NCI-H2081 (cell line): ENCODE measurements at places on chromosomes 4 and X.

GRCh38 chr4:187436251-187436650 is 559.3 kb upstream of the ZFP42 start:
- no peak for DNase-seq

GRCh38 chr4:3411676-3412075 is 30.1 kb upstream of the HGFAC start:
- DNase-seq = no peak

- DNase-seq = no peak
These were observed 22.2 kb downstream of the ETDC start for GRCh38 chrX:135331525-135331924.

DNA sequence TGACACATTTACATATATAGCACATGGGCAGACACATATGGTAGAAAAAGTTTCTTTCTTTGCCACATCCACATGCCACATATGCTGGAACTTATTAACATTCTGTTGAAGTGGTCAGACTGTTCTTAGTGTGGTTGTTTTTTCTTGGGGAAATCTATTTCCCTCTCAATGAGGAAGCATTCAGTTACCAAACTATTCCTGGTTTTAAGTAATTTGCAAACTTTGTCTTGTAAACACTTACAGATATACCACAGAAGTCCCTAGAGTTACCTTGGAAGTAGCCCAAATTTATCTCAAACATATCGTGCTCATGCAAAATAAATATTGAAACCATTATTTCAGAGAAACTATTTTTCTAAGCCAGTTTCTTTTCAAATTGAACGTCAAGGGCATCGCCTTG is 625.5 kb upstream of the INTU start:
- DNase-seq = no peak

DNA sequence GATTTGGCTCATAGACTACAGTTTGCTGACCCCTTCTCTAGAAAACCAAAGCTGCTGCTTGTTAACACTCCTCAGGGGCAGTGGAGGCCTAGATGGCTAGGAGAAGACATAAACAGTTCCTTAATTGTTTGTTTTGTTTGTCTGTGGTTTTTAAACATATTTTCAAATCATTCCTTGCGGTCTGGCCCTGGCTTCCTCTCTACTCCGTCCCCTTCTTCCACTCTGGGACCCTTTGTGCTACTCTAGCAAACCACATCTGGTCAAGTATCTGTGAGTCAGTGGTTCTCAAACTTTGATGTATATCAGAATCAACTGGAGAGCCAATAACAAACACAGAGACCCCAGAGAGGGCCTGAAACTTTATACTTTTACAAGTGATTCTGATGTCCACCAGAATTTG is 36.1 kb downstream of the FRMPD4 start:
- no peak for DNase-seq

DNA sequence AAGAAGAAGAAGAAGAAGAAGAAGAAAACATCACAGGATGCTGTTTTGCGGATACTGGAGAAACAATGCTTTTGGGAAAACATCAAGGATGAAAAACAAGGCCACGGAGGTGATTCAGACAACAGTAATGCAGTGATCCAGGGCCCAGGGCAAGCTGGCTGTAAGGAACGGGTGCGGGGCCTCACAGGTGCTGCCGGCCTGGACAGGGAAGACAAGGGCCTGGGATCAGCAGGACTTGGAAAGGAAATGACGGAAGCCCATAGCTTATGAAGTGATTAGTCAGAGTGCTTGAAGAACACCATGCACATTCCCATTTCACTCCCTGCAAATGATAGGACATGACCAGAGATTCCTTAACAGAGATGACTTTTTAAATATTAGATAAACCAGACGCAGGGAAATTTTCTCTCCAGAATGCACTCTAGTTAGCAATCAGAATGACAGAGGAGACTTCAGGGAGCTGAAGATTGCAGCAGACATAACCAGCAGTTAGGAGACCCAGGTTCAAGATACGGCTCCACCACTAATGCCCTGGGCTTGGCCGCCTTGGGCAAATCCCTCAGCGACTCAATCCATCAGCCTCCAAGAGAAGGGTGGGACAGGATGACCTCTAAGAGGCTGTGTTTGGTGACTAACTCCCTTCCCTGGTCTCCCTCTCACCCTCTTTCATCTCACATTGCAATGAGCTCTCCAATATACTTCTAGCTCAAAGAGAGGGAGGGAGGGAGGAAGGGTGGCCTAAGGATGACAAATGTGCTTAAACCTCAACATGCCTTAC is 54.1 kb downstream of the APBB2 start:
- no peak for DNase-seq

GRCh38 chr4:160129439-160129838 is 1026.6 kb downstream of the RAPGEF2 start:
- no peak for DNase-seq

DNA sequence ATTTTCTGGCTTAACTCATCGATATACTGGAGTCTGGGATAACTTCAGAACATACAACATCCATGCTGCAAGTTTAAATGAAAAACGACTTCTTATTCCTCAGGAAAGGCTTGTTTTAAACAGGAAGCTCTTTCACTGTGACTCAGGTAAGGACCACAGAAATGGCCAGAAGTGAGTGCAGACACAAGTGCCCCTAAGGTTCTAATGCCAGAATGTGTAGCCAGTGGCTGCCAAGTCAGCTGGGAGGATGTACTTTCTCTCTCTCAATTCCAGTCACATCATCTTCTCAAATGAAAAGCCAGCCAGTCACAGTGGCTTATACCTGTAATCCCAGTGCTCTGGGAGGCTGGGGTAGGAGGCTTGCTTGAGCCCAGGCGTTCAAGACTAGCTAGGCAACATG is 144.6 kb downstream of the SH3KBP1 start:
- DNase-seq = no peak

- DNase-seq = no peak
These were observed 139.7 kb upstream of the WDFY3 start for GRCh38 chr4:85106166-85106565.

DNA sequence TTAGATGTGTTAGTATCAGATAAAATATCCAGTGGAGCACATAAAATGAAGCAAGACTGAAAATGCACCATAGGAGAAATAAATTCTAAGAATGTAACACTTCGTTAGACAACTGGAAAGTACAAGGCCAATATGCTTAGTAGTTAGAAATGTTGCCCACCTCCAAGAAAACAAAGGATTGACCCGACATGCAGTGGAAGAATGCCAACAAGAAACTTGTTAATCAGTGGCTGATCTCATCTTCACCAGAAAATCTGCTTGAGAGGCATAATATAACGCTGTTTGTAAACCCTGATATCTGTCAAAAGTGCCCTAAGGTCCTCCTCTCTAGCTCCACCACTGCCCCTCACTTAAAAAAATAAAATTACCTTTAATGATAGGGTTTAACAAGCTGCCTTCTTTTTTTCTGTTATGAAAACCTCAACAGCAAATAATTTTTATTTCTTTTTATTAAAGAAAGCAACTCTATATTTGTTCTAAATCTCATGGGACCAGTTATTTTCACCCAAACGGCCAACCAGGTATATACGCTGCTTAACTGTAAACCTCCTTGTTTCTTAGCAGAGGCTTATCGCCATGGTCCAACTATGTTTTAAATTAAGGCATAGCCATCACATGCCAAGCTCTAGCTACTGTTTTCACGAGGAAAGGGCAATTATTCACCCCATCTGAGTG is 1.8 kb downstream of the RASGEF1B start:
- DNase-seq = no peak

DNA sequence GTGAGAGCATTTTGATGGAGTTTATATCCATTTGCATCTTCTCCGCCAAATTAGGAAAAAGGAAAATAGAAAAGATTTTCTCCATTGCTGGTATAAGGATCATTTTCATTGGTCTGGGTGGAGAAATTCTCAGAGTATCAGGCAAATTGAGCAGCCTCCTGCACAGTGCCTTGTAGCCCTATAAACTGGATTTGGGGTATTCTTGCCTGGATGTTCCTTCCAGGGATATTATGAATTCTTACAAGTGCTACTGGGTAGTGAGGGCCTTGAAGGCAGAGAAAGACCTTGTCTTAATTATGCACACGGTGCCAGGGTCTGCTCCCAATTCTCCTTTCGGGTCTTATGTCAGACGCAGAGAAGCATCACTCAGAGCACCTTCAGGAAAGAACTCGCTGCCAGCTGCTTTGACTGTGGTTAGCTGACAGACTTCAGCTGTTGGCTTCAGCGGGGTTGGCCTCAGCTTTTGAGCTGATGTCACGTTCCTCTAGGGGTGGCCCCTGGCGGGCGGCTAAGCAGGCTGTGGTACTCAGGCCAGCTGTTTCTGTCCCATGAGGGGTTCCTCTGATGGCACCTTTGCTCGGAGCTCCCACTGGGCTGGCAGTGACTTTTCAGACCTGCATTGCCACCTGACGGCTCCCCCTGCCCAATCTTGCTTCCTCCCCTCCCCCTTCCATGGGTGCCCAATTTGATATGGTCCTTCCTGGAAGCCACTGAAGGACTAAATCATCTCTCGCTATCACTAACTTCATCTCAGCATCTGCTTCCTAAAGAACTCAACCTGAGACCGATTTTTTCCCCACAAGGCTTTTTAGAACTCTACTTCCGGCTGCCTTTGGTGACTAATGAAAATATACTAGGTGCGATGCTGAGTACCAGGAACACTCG is 519.5 kb downstream of the BCOR start:
- DNase-seq = no peak

DNA sequence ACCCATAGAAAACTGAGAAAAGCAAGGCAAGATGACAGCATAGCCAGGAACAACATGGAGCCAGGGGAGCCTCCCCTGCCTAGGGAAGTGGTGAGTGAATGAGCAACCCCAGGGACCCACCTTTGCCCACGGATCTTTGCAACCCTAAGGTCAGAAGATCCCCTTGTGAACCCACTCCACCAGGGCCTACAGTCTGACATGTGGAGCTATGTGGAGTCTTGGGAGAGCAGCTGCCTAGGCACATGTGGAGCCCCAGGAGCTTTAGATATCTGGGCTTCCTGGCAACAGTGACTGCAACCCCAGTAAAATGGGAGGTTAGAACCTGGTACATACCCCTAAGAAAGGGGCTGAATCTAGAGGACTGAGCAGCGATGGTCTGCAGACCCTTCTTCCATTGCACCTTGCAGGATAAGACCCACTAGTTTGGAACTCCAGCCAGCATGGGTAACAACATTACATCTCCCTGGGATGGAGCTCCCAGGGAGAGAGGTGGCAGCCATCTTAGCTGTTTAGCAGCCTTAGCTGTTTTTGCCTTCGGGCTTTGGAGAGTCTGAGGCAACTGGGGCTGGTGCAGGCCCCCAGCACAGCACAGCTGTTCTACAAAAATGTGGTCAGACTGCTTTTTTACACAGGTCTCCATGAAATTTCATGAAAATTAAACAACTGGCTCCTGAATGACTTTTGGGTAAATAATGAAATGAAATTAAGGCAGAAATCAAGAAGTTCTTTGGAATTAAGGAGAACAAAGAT is 104.7 kb upstream of the TRIM2 start:
- no peak for DNase-seq

GRCh38 chr4:184644553-184645307 is 4.5 kb downstream of the CASP3 start:
- DNase-seq = no peak
